Ammon's horn (tissue), 1 donor: ENCODE measurements at places on chromosomes 6 and 20.
A peak's percentile ranks its signal among the peaks of the same experiment; 100 is the strongest.

DNA sequence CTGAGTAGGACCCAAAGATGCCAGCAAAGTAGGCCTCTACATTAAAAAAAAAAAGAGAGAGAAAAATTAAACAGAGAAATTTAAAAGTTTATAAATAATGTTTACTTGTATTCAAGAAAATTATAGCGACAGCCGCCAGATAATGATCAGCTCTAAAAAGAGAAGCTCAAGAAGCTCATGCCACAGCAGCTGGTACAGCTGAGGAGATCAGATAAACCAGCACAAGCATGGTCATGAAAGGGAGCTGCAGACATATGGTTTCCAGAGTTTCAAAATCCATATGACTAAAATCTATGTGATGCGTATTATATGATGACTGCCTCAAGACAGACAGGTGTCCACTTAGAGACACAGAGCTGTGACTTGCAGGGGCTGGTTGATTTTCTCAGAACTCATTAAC is 13.6 kb upstream of the HLA-C start:
- no peak for DNase-seq

DNA sequence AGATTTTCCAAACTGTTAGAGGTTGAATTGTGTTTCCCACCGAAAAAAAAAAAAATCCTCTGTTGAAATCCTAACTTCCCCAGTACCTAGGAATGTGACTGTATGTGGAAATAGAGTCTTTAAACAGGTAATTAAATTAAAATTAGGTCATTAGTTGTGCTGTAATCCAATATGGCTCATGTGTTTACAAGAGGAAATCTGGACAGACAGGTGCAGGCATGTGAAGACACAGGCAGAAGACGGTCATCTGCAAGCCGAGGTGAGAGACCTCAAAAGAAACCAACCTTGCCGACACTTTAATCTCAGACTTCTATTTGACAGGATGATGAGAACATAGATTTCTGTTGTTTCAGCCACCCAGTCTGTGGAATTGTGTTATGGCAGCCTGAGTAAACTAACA is 28.6 kb upstream of the EZR start:
- DNase-seq: no peak

DNA sequence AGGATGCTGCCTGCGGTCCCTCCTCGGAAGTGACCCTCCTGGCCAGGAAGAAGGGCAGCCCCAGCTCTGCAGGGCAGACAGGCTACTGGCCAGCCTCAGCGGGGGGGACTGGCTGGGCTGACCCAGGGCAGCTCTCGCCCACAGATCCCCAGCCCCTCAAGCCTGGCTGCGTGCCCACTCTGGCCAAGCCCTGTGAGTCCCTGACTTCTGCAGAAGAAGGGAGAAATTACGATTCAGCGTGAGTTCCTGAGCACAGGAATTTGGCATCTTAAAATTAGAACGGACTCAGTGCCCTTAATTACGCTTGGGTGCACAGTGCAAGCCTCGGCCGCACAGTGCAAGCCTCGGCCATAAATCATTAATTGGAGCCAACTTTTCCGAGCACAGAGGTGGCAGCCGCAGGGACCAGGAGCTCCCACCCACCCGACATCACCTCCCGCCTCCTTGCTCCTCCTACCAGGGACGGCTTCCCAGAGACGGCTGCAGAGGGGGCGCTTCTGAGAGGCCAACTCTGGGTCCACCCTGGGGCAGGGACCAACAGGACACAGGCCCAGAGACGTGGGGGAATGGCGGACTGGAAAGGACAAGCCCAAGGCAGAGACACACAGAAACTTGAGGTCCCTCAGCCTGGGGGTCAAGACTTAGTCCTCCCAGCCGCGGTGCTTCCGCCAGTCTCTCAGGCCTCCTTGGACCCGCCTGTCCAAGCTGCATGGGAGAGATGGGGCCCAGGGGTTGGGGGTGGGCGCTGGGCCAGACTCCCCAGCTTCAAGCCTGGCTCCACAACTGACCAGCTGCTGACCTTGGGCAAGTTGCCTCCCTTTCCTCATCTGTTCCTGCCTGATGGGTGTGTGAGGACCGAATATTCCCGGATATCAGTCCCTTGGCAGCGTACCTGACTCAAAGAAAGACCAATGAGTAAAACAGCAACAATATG is 165.4 kb downstream of the TAF4 start:
- peak; percentile 62 for DNase-seq

GRCh38 chr20:18279242-18279641 is 9.1 kb upstream of the ZNF133 start:
- DNase-seq: no peak
